Stimulated activated CD8-positive, alpha-beta memory T cell treated with anti-CD3 and anti-CD28 coated beads, Interleukin-4, amount 100 ng/mL, for 1 hour (primary cell): ENCODE measurements at places on chromosomes 3 and 15.

DNA sequence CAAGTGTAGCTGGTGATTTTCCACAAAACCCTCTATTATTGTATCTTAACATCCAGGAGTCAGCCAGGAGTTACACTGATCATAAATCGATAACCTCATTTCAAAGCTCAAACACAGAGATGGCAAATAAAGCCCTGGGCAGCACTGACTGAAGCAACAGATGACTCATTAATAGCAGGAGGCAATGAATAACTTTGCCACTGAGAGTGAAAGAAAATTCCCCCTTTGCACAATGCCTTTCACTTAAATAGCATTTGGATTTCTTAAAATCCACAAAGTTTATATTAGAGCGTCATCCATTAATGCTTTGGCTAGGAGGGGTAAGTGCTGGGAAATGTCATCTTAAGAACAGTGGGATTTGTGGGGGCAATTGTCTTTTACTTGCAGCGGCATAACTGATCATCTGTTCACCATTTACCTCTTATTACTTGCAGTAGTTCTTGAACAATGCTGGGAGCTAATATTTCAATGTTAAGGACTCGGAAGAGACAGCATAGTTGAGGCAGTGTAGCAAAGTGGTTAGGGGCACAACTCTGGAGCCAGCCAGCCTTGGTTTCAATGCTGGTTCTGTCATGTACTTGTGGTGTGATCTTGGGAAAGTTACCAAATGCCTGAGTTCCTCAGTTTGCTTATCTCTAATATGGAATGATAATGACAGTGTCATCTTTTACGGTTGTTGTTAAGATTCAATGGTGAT, 630.4 kb upstream of the TBL1XR1 start:
- DNase-seq: no peak

DNA sequence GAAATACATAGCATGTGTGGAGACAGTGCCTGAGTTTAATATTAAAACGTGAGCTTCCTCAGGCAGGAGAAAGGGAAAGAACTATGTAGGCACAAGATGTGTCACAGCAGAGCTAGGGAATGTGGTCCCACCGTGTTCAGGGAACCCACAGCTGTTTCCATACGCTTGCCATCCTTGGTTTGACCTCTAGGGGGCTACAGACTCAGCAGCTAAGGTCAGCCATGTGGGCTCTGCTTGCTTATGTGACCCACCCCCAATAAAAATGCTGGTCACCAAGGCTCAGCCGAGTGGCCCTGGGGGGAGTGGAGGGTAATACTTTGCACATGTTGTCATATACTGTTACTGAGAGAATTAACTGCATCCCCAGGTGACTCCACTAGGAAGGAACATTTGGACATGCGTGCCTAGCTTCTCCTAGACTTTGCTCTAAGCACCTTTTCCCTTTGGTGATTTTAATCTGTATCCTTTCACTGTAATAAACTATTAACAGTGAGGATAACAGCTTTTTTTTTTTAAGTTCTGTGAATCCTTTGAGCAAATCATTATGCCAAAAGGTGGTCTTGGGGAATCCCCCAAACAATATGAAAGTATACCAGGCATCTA, 3.3 kb downstream of the TUBGCP5 start:
- DNase-seq: no peak

DNA sequence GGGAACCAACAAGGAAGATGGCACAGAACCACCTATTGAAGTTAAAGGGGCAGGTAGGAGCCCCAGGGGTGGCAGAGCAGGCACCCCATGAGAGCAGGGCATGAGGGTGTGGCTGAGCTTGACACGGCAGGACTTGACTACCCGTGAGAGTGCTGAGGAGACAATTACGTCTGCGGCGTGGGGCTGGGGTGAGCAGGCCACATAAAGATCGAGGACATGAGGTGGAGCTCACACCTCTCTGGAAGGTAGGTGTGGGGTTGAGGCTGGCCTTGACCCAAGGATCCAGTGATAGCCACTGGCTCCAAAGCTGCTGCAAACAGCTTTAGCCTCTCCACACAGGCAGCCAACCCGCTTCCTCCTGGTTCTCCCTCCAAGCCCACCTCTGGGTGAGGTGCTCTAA, 64.5 kb downstream of the PCSK6 start:
- DNase-seq: no peak

DNA sequence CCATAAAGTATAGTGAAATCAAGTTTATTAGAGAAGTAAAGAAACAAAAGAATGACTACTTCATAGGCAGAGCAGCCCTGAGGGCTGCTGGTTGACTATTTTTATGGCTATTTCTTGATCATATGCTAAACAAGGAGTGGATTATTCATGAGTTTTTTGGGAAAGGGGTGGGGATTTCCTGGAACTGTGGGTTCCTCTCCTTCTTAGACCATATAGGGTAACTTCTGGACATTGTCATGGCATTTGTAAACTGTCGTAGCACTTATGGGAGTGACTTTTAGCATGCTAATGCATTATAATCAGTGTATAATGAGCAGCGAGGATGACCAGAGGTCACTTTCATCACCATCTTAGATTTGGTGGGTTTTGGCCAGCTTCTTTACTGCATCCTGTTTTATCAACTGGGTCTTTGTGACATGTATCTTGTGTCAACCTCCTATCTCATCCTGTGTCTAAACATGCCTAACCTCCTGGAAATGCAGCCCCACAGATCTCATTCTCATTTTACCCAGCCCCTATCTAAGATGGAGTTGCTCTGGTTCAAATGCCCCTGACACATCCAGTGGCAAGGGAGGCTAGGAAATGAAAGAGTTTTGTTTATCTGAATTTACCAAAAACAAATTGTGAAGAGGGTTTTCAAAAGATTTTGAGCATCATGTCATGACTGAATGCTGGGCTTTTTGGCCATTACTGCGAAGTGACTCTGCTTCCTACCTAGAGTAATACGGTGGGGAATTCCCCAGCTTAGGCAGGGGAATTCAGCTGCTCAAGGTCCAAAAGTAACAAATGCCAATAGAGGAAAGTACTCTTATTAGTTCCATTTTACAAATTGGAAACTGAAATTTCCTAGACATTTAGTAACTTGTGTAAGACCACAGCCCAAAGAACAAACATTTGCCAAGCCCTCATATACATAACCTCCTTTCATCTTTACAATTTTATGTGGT, 6.2 kb upstream of the SPSB4 start:
- no peak for DNase-seq

DNA sequence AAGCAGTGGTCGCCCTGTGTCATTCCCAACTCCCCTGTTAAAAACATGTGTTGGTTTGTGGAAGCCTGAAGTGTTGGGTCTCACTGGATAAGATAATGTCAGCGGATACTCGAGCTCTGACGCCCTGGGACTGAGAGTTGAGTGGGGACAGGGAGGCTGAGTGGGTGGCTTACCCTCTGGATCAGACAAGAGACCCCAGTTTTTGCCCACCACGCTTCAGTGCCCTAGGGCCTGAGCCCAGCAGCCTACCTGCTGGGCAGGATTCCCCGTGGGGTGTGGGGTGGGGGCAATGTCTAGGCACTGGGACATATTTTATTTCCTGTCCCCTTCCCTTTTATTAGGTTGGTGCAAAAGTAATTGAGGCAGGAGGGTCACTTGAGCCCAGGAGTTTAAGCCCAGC, 75.0 kb downstream of the SMAD6 start:
- no peak for DNase-seq

- no peak for DNase-seq
Observed at GRCh38 chr3:85251766-85252165, 293.0 kb downstream of the CADM2 start.

- DNase-seq: no peak
Observed at GRCh38 chr3:32934150-32934742, 17.2 kb upstream of the CCR4 start.

- no peak for DNase-seq
Observed at GRCh38 chr3:120749843-120750242, 7.3 kb downstream of the GTF2E1 start.

DNA sequence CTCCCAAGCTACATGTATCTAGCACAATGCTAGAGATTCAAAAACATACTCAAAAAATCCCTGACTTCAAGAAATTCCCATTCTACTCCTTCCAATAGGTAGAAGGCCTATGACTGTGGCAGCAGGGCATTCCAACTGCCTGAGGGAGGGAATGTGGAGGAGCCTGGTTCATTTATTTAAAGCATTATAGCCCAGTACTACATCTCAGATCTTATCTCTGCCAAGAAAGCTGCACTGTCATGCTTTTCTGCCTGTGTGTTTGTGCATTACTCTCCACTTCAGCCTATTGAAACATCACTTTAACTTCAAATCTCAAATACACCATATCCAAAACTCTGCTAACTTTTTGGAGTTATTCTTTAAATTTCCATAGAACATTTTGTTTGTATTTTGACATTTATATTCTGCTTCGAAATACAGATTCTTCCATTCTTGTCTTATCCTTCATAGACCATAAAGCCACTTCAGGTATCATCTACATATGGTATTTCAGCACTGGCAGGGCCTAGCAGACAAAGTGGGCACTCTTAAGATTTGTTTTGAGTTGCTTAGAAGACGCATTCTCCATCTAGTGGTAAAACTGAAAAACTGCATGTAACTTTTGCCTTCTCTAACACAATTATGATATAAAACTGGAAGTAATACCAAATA, 59.1 kb upstream of the NEDD4 start:
- DNase-seq: no peak

- DNase-seq: no peak
Observed at GRCh38 chr3:120683213-120683612, 1.2 kb upstream of the HGD start.

DNA sequence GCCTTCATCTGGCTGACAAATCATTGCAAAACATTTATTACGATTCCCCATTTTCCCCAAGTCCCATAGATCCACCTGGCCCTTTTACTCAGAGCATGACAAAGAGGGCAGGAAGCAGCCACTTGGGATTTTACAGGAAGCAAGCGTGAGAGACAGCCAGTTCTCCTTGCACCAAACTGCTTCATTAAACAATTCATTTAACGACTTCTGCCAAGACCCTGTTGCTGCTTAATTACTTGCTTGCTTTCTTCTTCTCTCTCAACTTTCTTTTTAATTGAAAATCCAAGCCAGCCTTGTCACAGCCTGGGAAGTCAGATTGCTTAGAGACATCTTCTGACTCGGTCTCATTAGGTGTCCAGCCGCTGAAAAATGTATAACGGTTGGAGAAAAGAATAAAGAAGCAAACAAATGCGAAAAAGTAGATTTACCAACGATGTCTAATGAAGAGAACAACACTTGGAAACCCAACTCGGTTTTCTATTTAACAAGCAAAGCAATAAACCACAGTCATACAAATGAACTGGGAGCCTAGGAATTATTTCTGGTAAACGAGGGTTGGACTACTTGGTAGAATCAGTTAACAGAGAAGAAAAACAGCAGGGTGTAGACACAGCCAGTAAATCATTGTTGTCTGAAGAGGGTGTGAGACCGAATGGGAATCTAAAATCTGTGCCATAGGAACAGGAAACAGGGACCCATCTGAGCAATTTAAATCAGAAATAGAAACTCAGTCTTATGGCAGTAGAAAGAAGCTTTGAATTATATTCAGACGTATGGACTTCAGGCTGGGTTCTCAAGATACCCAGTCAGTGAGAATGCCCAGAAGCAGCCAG, 298.3 kb downstream of the LRRC3B start:
- no peak for DNase-seq

DNA sequence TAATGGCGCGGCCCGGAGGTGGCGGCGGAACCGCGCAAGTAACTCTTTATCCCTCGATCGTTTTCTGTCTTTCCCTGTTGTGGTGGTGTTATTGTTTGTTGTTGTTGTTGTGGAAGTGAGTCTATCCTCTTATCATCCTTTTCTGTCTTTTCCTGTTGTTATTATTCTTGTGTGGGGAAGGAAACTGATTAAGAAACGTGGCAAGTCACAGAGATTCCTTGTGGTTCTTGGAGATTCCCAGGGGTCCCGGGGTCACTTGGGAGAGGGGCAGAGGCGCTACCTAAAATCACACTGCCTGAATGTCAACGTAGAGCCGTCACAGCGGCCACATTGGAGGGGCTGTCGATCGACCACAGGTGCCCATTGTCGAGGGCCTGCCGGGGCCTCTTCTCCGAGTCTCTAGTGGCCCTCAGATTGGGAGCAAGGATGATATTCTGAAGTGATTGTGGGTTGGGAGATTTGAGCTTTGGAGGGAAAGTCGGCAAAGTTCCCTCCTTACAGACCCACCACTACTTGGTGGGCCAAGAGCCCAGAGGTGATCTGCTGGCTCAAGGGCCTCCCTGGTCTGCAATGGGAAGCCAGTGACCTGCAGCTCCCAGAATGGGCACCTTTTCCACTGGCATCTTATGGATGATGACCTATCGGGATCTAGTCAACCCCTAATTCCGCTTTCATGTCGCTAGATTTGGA, 790 bp downstream of the PARP14 start:
- no peak for DNase-seq

DNA sequence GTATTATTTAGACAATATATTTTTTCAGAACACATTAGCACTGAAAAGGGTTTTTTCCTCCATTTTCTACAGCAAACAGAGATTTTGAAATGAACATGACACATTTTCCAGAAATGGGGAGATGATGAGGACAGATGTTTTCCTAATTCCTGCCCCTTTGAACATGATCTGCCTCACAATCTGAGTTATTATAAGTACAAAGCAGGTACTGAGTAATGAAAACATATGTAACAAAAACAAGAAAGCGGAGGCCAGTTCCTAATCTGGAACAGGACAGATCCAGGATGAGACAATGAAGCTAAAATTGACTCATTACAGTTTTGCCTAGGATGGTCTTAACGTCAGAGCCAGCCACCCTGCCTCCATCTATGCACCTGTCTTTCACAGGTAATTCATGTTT, 642.8 kb upstream of the NR2F2 start:
- DNase-seq: no peak

- DNase-seq: no peak
Observed at GRCh38 chr3:100289339-100289738, 28.5 kb downstream of the TBC1D23 start.

GRCh38 chr15:67036775-67037555, 28.4 kb upstream of the SMAD3 start:
- no peak for DNase-seq

DNA sequence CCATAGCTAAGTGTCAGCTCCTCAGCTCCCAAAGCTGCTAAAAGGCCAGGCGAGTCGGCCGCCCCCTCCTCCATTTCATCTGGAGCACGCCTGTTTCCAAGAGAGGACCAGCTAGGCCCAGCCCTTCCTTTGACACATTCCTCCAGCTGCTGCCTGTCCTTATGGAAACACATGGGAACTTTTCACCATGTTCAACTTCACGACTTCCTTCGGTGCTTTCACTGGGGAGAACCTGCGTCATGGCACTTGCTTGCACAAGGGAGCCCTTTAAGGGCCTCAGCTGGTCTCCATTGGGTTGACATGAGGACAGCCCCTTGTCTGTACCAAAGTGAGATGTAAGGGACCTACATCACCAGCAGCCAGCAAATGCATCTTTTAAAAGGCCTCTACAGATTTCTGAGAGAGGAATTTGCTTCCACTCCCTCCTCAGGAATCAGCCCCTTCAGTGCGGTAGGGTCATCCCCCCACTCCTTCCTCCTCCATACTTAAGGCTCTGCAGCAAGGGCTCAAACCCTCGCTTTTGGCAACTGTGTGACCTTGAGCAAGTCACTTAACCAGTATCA, 2.1 kb downstream of the MAGI1 start:
- DNase-seq: no peak

- no peak for DNase-seq
Observed at GRCh38 chr3:55750525-55750924, 263.4 kb upstream of the WNT5A start.
